ENCODE measurements at places on chromosomes 16 and 17. TPM values are rescaled to one million over a fixed set of nuclear protein-coding genes. Genes with fewer than 3 reads are reported as not detected.

- peak; percentile 45 for DNase-seq
Measured at GRCh38 chr16:23254338-23254737, 47.8 kb upstream of the SCNN1B start.

- no peak for DNase-seq
Measured at GRCh38 chr17:81996232-81996756, 18.9 kb downstream of the ASPSCR1 start.

DNA sequence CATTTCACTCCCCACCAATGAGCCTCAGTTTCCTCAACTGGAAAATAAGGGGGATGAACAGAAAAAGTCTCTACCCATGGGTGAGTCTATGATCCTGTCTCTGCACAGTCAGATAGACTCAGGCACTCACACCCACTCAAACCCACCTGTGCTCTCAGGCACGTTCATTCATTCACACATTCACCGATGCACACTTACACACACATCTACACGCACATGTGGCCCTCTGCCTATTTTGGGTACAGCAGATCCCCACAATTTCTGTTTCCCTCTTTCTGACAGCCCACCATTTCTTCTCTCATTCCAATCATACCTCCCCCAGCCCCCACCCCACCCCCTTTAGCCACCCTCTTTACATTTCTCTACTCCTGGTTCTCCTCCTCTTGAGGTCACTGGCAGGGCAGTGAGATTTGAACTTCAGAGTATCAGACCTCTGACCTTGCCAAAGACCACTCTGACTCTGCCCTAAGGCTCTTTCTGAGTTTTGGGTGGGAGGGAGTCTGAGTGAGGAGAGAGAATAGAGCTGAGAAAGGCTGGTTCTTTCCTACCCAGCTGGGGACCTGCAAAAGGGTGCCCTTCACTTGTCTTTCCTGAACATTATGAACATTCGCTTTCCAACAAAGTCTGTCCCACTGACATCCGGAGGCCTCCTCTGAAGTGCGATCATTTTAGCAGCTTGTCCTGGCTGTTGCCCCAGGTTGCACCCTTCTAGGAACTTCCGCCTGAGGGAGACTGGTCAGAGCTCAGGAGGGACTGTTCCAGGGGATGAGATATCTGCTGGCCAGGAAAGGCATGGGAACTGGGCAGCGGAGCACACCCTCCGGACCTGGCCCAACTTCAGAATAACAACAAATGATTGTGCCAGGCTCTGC lies 10.1 kb upstream of the COL1A1 start:
- DNase-seq, result peak; percentile 70

- no peak for DNase-seq
Measured at GRCh38 chr17:78724999-78725398, 57.1 kb downstream of the CYTH1 start.

CARD14 gene
- not detected for total RNA-seq

DNA sequence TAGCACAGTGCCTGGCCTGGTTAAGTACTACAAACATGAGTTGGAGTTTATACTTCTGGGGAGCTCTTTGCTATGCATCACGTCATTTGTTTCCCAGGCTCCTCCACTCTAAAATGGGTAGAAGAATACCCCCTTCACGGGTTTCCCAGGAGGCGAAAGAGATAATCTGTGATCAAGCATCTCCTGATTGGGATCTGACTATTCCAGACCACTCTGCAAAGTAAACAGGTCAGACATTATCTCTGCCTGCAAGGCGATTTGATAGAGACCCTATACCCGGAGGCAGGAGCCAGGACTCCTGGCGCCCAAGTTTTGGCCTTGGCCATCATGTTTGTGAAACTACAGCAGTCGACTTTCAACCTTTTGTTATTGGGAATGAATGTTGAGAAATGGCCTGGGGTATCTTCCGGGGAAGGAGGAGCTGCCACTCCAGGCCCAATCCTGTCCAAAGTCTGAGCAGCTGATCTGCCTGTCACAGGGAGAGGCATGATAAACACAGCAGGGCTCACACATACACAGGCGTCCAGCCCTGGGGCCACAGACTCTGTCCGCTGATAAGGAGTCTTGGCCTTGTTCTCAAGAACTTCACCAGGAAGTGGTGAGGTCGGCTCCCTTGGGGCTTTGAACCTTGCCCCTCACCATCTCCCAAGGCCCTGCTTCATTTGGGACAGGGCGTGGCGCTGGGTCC lies 199.9 kb downstream of the MAF start:
- DNase-seq, result no peak

KRTAP4-5 gene
- not detected for total RNA-seq

CCL4L2 gene
- total RNA-seq, result not detected

DNA sequence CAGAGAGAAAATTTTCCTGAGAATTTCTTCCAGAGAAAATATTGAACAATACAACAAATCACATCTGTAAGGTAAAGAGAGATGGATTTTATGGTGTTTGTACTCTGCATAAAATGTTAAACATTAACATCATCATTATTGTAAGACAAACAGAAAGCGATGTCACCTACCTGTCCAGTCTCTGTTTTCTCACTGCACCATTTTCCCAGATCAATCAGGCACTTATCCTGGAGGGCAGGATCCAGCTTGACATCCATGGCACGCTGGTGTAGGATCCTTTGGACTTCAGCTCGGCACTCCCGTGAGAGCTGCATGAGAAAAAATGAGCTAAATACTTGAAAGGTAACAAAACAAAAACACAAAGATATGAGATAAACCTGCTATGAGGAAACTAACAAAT lies 55.9 kb upstream of the CLEC18B start:
- no peak for DNase-seq

DNA sequence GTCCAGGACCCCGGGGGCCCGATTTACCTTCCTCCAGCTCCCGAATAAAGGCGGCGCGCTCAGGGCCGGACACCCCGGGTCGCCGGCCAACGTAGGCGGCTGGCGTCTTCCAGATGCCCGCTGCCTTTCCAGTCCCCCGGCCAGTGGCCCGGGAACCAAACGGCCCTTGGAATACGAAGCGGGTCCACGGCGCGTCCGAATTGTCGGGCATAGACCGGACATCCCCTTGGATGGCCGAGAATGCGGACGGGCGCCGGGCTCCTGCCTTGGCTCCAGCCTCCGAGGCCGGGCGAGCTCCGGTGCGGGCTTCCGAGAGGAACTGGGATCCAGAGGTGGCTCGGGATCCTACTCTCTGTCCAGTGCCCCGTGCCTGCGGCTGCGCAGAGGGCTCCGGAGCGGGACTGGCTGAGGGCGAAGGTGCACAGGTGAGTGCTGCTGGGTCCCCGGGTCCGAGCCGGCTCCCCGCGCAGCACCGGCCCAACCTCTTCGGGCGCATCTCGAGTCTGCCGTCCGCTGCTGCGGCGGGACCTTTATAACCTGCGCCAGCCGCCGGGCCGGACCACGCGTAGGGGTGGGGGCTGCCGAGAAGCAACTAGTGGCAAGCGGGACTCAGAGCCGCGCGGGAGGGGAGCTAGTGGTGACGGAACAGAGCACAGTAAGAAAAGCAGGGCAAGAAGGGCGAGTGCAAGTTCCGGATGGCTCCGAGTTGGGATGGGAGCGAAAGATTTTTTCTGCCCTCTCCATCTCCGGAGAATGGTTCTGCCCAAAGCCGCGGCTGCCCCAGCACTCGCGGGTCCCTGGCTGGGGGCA lies at the start of gene HAP1:
Gene HAP1, minus strand, starts transcription at position 505 of the 810 bp plus-strand sequence. Its CDS starts 9 bp downstream, at position 496.
- DNase-seq, result peak; percentile 94

G6PC1 gene
- not detected for total RNA-seq

- no peak for DNase-seq
Measured at GRCh38 chr17:71494062-71494855, 626.6 kb upstream of the SOX9 start.

MARVELD3 gene
- 21.8 TPM for total RNA-seq

TPSG1 gene
- not detected for total RNA-seq

DNA sequence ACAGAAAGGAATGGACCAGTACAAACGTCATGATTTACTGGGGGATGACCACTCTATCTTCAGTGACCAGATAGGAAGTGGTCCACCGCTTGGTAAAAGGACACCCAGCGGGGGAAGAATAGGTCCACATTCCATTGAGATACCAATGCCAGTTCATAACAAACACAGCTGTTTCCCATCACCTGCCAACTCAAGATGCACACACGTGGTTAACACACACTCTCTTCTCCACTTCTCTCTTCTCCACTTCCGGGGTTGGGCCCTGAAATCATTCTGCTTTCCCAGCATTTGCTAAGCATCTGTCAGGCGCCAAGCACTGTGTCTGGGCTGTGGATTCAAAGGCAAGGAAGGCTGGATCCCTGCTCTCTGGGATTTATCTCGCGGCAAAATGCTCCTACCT lies 175.5 kb downstream of the SLC39A11 start:
- DNase-seq, result no peak

DNA sequence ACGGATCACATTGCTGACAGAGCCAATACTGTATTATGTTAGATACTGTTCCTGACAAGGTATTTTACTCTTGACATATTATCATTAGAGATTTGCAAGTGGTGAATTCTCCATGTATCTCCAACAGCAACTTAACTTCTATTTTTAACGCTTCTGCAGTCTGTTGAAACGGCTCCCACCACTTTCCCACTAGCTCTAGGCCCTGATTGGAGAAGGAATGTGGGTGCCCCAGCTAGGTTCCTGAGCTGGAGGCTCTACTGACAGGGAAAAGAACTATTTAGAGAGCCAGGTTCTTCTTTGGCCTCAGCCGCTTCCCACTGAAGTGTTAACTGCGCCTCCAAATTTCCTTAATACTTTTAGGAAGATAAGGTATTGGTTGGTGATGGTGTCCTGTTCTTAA lies 191.8 kb downstream of the RBFOX1 start:
- DNase-seq, result no peak

DNA sequence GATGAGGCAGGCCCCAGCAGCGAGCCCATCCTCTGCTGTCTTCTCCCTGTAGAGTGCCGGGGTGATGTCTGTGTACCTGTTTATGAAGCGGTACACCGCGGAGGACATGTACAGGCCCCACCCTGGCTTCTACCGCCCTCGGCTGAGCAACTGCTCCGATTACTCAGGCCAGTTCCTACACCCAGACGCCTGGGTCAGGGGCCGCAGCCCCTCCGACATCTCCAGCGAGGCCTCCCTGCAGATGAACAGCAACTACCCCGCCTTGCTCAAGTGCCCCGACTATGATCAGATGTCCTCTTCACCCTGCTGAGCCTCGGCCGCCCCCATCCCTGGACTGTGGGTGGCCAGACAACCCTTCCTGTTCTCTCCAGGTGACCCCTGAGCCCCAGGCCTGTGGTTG lies 50.0 kb downstream of the CACNG5 start:
- no peak for DNase-seq

GALR2 gene
- total RNA-seq, result not detected

DNA sequence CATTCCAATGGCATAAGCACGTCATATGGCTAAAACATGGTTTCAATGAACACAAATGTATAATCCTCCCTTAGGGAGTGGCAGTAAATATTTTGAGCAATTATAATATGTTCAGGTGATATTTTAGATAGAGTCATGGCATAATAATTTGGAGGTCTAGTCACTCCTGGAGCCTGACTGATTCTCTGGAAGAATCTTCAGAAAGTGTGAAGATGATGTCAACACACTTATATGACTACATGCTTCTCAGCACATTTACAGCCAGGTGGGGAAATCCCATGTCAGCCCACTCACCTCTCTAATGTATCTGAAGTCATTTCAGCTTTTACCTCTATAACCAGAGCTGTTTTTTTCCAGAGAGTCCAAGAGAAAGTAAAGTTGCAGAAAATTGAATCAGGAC lies 474.8 kb downstream of the SHISA9 start:
- DNase-seq, result no peak

DNA sequence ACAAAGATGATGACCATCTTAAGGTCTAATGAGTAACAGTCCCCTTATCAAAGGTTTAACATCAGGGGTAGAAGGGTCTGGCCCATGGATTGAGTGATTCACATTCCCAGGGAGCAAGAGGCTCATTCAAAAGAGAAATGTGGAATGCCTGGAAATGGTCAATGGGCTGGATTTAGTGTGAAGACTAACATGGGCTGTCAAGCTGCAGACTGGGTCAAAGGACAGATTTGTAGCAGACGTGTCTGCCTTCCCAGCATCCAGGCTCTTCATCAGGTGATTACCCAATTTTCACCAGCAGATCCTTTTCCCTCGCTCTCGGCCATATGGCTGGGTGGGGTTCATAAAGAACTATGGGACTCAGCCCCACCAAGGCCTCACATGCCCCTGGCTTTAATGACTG lies 26.8 kb downstream of the DCUN1D3 start:
- no peak for DNase-seq

PPP1R27 gene
- not detected for total RNA-seq

- no peak for DNase-seq
Measured at GRCh38 chr16:73912850-73913249, 383.8 kb upstream of the PSMD7 start.

DNA sequence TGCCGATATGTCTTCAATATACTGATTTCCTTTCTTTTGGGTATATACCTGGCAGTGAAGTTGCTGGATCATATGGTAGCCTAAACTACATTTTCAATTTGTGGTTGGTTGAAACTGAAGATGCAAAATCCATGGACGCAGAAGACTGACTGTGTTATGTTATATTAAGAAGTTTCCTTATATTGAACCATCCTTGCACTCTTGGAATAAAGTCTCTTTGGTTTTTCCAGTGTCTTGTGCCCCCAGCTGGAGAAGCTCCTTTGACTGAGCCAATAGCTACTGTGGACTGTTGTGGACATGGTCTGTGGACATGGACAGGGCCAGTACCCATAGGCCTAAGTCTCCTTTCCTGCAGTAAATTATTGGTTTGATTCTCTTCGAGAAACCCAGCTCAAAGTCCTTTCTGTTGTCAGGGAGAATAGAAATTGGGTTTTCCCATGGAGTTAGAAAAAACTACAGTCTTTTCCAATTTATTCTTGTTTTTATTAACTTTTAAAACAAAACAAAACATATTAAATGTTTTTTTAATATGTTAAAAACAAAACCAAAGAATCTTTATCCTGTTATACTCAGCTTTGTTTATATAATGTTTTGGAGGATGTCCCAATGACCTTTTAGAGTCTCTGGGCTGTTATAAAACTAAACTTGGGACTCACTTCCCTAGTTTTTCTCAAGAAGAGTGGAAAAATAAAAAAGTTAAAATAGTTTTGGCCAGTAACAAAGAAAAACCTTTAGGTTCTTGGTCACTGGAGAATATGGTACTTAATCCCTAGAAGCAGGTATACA lies 15.2 kb upstream of the IL34 start:
- DNase-seq, result no peak

ATXN2L gene
- 242 TPM for total RNA-seq

- no peak for DNase-seq
Measured at GRCh38 chr16:24731722-24732419, 2.4 kb downstream of the TNRC6A start.

PAM16 gene
- 42.8 TPM for total RNA-seq

TBL3 gene
- 49.7 TPM for total RNA-seq

- no peak for DNase-seq
Measured at GRCh38 chr16:19710191-19710908, 7.7 kb downstream of the KNOP1 start.

GRCh38 chr17:63445065-63445464 lies 1.0 kb downstream of the CYB561 start:
- no peak for DNase-seq

DNA sequence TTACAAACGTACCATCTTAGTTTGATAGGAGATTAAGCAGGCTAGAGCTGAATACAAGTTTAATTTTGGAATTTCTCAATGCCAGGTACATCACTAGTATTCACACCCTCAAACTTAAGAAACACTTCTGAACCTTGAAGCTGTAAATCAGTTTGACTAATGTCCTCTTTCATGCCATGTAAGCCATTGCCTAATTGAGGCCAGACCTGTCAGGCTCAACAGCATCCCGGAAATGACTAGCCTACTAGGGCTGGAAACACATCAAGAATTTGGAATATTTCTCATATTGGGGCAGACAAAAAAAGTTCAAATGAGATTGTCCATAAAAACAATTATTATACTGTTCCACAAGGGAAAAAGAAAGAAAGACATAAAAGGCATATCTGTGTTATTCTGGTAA lies 1.7 kb downstream of the USP32 start:
- no peak for DNase-seq

- DNase-seq, result peak; percentile 35
Measured at GRCh38 chr17:37060094-37060493, 111.3 kb downstream of the AATF start.

Data from endodermal cell (in vitro differentiated cells).